ENCODE measurements at places on chromosomes 1 and 21.

DNA sequence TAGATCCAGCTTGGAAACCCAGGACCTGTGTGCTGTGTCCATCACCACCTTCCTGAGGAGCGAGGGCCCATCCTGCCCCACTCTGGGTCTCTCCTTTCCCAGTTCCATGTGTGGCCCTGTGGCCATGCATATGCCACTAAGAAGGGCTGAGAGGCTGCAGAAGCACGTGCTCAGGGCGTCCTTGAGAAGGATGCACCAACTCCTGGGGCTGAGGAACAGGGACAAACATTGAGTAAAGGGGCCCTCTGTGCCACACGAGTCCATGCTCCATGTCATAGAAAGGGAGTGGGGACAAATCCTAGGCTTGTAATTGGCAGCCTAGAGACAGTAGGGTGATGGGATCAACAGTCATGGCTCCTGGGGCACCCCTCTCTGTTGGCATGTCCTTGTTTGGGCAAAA lies 8.4 kb downstream of the ETV3L start:
- no peak for DNase-seq

- no peak for DNase-seq
These were observed 79.8 kb upstream of the ROR1 start for GRCh38 chr1:63693944-63694571.

DNA sequence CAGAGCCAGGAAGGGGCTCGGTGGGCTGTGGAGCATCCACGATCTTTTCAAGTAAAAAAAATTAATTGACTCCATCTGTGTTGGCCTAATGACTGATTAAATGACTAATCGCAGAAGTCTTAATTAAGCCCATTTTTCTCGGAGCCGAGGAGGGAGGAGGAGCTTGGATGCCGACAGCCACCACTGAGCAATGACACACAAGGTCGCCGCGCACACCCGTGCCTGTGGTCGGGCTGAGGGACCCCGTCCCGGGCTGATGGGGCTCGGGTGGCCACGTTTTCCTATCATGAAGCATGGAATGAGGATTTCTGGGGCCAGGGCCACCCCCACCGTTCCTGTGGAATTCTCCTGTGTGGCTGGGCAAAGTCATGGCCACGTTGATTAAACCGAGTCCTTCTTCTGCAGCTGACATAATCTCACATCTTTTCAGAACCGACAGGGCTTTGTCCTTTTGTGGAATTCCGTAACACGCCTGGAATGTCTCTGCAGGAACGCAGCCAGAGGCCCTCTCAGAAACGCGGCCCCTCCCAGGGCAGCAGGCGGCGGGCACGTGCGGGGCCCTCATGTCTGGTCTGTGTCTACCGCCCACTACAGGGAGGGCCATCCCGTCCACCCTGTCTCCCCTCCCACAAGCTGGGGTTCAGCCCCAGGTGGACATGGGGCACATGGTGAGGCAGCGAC lies 60.7 kb downstream of the MORN1 start:
- DNase-seq: peak; percentile 66

- no peak for DNase-seq
These were observed 25.0 kb downstream of the PLXNA2 start for GRCh38 chr1:208219098-208219658.

DNA sequence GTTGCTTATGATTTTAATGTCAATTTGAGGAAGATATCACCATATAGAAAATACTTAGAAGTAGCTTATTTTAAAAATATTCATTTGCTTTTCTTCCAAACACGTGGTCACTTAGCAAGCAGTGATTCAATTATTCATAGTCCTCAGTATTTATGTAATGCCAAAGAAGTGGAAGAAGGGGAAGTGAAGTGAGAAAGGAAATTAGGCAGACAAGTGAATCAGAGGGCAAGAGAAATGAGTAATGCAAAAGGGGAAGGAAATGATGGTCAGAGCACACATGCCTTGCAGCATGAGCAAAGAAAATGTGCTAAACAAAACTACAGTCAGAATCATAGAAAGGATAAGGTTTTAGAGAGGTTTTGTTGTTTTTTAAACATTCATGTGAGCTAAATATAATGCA lies 31.8 kb downstream of the SDCCAG8 start:
- peak; percentile 55 for DNase-seq

DNA sequence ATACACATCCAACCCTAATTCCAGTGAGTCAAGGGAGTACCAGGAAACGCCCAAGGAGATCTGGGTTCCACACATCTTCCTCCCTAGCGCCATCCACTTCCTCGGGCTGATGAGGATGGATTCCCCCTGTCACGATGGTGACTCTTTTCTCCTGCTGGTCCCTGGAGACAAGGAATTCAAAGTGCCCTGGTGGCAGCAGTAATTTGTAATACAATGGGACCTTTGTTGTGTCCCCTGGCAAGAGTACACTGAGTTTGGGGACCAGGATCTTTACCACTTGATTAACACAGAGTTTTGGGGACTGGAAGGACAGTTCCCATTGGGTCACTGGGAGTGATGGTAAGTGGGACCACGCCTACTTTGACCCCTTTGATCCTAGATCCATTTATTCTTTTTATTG lies 9.4 kb upstream of the JAK1 start:
- DNase-seq: no peak

- no peak for DNase-seq
These were observed 62.1 kb upstream of the JUN start for GRCh38 chr1:58845942-58846341.

DNA sequence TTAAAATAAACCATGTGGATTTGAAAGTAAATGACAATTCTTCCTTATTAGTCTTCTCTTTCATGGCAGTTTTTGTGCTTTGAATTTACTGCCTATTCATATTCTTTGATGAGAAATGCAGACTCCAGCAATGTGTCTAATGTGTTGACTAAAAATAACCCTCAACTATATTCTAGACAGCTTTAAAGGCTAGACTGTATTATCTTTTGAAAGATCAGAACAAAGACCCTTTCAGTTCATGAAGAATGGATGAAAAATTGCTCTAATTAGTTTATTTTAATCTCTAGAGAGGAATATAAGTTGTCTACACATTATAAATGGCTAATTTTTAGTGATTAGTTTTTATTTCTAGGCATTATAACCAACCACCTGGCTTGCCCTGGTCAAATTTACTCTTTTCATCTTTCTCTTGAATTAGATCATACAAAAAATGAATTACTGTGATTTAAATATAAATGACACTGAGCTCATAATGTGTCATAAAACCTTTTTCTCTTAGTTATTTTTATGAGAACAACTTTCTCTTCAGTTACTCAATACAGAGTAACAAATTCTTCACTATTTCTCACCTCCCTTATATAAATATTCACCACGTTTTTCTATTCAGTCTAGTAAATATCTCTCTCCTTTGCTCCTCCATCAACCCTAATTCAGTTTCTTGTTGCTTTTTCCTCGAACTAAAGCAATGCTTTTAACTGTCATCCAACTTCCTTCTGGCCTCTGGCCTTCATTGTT lies 428.5 kb upstream of the TMPRSS15 start:
- no peak for DNase-seq

GRCh38 chr1:24027838-24028468 lies 47.8 kb upstream of the SRSF10 start:
- DNase-seq: no peak

DNA sequence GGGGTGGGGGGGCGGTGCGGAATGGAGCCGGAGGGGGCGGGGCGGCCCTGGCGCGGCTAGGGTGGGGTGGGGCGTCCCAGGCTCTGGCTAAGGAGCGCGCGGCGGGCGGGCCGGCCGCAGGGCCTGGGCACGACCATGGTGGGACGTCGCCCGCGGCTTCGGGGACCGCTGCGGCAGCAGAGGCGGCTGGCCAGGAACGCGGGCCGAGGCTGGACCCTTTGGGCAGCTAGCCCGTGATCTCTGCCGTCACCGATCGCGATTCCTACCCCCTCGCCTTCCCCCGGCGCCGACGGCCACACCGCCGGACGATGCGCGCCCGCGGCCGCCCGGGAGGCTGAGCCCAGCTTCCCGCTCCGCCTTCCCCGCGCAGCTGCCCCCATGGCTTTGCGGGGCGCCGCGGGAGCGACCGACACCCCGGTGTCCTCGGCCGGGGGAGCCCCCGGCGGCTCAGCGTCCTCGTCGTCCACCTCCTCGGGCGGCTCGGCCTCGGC lies at the start of gene MAP3K21:
Gene MAP3K21 (plus strand): TSS at position 74 of the 491 bp plus-strand sequence. CDS start 305 bp downstream, at position 379.
- no peak for DNase-seq

GRCh38 chr1:201530741-201531531 lies 8.0 kb upstream of the NAV1 start:
- peak; percentile 84 for DNase-seq

DNA sequence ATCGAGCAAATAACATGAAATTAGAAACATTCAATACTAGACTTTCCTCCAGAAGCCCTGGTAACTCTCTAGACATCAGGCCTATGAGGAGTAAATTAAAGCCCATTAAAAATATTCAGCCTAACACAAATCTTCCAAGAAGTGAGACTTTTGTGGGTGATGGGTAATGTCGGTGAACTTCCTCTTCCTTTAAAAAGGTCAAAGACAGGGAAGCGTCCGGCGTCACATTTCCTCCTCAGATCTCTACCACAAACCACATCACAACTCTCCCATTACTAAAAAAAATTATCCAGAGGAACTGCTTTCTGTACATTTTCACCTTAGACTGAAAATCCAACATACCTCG lies 1.4 kb downstream of the EIF4G3 start:
- DNase-seq: no peak

- no peak for DNase-seq
These were observed 116.8 kb upstream of the WNT4 start for GRCh38 chr1:22259551-22260282.

All from AG09309 (cell line).